T-helper 17 cell (primary cell): ENCODE measurements at places on chromosomes 4 and X. TPM values are rescaled to one million over a fixed set of nuclear protein-coding genes. Genes with fewer than 3 reads are reported as not detected.

ARR3 gene
- not detected for total RNA-seq

MOB1B gene
- 9.5 TPM for total RNA-seq

ZDHHC15 gene
- total RNA-seq = not detected

PAGE2 gene
- total RNA-seq = not detected

BGN gene
- not detected for total RNA-seq

ADGRL3 gene
- total RNA-seq = not detected

MAGEB1 gene
- total RNA-seq = not detected

RPS6KA6 gene
- total RNA-seq = 0.30 TPM

GRCh38 chr4:181507180-181507835 is 735.9 kb upstream of the TENM3 start:
- no peaks in the 10 kb centered on the region for H3K27me3 ChIP-seq
- H3K4me1 ChIP-seq = no peaks in the 10 kb centered on the region
- H3K4me3 ChIP-seq = no peak overlapping the region
- no peaks in the 10 kb centered on the region for H3K36me3 ChIP-seq

- peaks cover 2% of the 10 kb centered on the region for H3K4me1 ChIP-seq
- H3K4me3 ChIP-seq = no peak overlapping the region
- no peaks in the 10 kb centered on the region for H3K36me3 ChIP-seq
- no peak for DNase-seq
- H3K27me3 ChIP-seq = peaks cover 24% of the 10 kb centered on the region
Observed at GRCh38 chr4:138692411-138692810, 323.2 kb upstream of the NOCT start.

DNA sequence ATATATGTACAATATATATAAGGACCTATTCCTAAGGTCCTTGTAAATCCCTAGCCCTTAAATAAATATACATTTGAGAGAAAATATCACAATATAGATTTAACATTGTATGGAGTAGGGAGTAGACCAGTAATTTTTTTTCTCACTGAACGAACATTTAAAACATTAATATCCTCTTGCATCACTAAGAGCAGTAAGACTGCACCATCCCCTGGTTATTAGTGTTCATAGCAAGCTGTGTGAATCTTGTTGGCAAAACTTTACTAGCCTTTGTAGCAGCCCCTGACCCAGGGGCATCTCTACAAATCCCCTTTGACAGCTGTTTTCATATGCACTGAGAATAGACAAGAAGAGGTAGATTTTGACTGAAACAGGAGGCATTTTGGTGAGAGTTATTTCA is 146.5 kb downstream of the IL1RAPL2 start:
- H3K27me3 ChIP-seq = no peaks in the 10 kb centered on the region
- no peak overlapping the region for H3K4me3 ChIP-seq
- no peak overlapping the region for H3K27ac ChIP-seq
- no peaks in the 10 kb centered on the region for H3K4me1 ChIP-seq

DNA sequence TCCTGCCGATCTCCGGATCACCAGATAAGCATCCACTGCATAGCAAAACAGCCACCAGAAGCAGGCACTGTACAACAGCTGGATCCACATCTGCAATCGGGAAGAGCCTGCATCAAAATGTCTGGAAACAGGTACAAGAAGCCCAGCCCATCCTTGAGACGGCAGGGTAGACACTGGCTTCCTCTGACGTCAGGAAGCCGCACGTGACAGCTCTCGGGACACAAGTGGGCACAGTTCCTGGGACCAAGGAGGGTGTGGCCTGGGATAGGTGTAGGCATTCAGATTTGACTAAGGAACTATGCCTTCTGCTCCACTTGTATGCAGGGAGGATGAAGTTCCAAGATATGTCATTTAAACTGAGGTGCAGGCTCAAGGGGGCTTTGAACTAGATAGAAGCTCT is 6.3 kb downstream of the GPR143 start:
- H3K27ac ChIP-seq = no peak overlapping the region
- no peaks in the 10 kb centered on the region for H3K4me1 ChIP-seq
- peaks cover 4% of the 10 kb centered on the region for H3K27me3 ChIP-seq
- H3K36me3 ChIP-seq = no peaks in the 10 kb centered on the region

GRCh38 chr4:15964159-15964558 is 1.2 kb upstream of the FGFBP2 start:
- DNase-seq = no peak
- H3K27me3 ChIP-seq = peaks cover 39% of the 10 kb centered on the region
- no peaks in the 10 kb centered on the region for H3K4me1 ChIP-seq
- H3K4me3 ChIP-seq = no peak overlapping the region

DNA sequence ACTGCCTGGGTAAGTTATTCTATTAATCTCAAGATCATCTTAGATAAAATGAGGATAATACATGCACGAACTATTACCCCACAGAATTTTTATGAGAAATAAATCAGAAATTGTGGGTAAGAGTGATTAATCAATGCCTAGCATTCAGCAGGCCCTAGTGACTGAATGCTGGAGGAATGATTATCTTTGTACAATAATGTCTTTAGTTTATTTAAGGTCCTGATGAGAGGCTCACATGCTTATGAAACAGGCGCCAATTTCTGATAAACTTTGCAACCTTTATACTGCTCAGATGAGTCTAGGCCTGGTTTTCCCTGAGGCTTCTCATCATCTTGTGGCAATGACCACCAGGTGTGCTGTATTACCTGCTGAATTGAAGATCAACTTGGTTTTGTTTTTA is 27.8 kb upstream of the BMP2K start:
- no peak for DNase-seq
- H3K27ac ChIP-seq = no peak overlapping the region
- H3K36me3 ChIP-seq = peaks cover 3% of the 10 kb centered on the region
- peaks cover 3% of the 10 kb centered on the region for H3K4me1 ChIP-seq
- H3K4me3 ChIP-seq = no peak overlapping the region
- no peaks in the 10 kb centered on the region for H3K27me3 ChIP-seq

GRCh38 chr4:114595921-114596320 is 2.7 kb upstream of the UGT8 start:
- H3K4me3 ChIP-seq = no peak overlapping the region
- peaks cover 12% of the 10 kb centered on the region for H3K4me1 ChIP-seq
- H3K27me3 ChIP-seq = peaks cover 55% of the 10 kb centered on the region
- no peak overlapping the region for H3K27ac ChIP-seq

- H3K4me1 ChIP-seq = peaks cover 3% of the 10 kb centered on the region
- no peak for DNase-seq
- no peak overlapping the region for H3K4me3 ChIP-seq
- no peak overlapping the region for H3K27ac ChIP-seq
- H3K27me3 ChIP-seq = peaks cover 41% of the 10 kb centered on the region
Observed at GRCh38 chr4:169266661-169267060, 4.1 kb downstream of the SH3RF1 start.

GRCh38 chrX:123337886-123338639 is 154.0 kb downstream of the GRIA3 start:
- H3K27ac ChIP-seq = no peak overlapping the region
- DNase-seq = no peak
- H3K4me1 ChIP-seq = no peaks in the 10 kb centered on the region
- H3K36me3 ChIP-seq = no peaks in the 10 kb centered on the region
- no peak overlapping the region for H3K4me3 ChIP-seq
- H3K27me3 ChIP-seq = no peaks in the 10 kb centered on the region

- H3K36me3 ChIP-seq = no peaks in the 10 kb centered on the region
- no peaks in the 10 kb centered on the region for H3K27me3 ChIP-seq
- DNase-seq = no peak
- peaks cover 4% of the 10 kb centered on the region for H3K4me1 ChIP-seq
Observed at GRCh38 chrX:112841820-112842157, 1.2 kb upstream of the AMOT start.

- peaks cover 13% of the 10 kb centered on the region for H3K4me1 ChIP-seq
- peaks cover 8% of the 10 kb centered on the region for H3K36me3 ChIP-seq
- H3K27me3 ChIP-seq = no peaks in the 10 kb centered on the region
- H3K4me3 ChIP-seq = no peak overlapping the region
- no peak overlapping the region for H3K27ac ChIP-seq
Observed at GRCh38 chrX:314049-314448, 4.5 kb downstream of the GTPBP6 start.

DNA sequence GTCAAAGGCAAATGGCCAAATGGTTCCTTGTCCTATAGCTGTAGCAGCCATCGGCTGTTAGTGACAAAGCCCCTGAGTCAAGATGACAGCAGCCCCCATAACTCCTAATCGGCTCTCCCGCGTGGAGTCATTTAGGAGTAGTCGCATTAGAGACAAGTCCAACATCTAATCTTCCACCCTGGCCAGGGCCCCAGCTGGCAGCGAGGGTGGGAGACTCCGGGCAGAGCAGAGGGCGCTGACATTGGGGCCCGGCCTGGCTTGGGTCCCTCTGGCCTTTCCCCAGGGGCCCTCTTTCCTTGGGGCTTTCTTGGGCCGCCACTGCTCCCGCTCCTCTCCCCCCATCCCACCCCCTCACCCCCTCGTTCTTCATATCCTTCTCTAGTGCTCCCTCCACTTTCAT is 3.8 kb upstream of the OPN1LW start:
- H3K4me1 ChIP-seq = peaks cover 13% of the 10 kb centered on the region
- no peaks in the 10 kb centered on the region for H3K27me3 ChIP-seq

- H3K4me3 ChIP-seq = no peak overlapping the region
- H3K4me1 ChIP-seq = peaks cover 5% of the 10 kb centered on the region
- H3K27me3 ChIP-seq = no peaks in the 10 kb centered on the region
- no peak for DNase-seq
- H3K36me3 ChIP-seq = no peaks in the 10 kb centered on the region
Observed at GRCh38 chrX:18490806-18491555, 65.6 kb downstream of the CDKL5 start.

- DNase-seq = no peak
- H3K27ac ChIP-seq = no peak overlapping the region
- H3K36me3 ChIP-seq = no peaks in the 10 kb centered on the region
- H3K27me3 ChIP-seq = no peaks in the 10 kb centered on the region
- H3K4me3 ChIP-seq = no peak overlapping the region
Observed at GRCh38 chrX:153732401-153732800, 7.7 kb downstream of the ABCD1 start.

- peak overlapping the region; percentile 99 for H3K4me3 ChIP-seq
- peaks cover 18% of the 10 kb centered on the region for H3K36me3 ChIP-seq
- no peaks in the 10 kb centered on the region for H3K27me3 ChIP-seq
- peak; percentile 34 for DNase-seq
- H3K27ac ChIP-seq = peak overlapping the region; percentile 98
- peaks cover 40% of the 10 kb centered on the region for H3K4me1 ChIP-seq
Observed at GRCh38 chr4:109816082-109816442, 500 bp downstream of the GAR1 start.
